ENCODE measurements at places on chromosomes 11 and 22.

- peak; percentile 39 for DNase-seq
Measured at GRCh38 chr11:116224154-116224888, 548.5 kb downstream of the BUD13 start.

DNA sequence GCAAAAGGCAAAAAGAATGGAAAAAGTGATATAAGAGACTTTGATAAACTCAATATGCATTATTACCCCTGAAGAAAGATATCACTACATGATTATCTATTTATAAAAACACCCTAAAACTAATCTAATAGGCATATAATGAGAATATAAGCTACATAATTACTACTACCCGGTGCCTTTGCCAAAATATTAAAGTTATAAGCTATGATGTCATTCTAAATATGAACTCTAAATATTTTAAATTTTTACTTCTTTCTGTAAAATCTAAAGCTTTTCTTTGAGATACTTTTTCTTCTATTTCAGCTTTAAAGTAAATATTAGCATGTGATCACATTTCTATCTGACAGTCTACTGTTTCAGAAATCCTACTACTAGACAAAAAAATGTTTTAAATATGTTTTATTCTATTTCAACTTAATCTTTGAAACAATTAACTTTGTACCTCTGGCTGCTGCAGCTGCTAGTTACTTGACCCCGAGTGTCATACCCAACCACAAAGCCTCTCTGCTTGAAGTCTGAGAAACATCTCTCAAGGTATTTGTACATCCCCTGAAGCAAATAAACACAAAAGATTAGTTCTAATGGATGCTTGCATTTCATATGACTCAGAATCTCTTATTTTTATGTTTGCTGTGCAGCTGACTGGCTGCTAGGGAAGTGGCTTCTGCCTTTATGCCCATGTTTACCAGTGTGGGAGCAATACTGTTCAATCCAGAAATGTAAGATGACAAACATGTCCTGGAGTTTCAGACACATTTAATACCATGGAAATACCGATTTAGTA lies 26.8 kb downstream of the PGM2L1 start:
- DNase-seq: no peak

DNA sequence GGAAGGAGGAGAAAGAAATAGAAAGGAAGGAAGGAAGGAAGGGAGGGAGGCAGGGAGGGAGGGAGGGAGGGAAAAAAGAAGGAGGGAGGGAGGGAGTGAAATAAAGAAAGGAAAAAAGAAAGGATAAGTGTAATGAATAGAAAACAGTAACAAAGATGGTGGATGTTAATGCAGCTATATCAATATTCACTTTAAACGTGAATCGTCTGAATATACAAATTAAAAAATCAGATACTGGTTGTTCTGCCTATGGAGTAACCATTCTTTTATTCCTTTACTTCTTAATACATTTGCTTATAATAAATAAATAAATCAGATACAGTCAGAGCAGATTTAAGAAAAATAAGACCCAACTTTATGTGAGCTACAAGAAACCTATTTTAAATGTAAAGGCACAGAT lies 1520.4 kb downstream of the TBC1D22A start:
- DNase-seq: no peak

- no peak for DNase-seq
Measured at GRCh38 chr22:27183474-27183873, 526.1 kb downstream of the MIAT start.

- DNase-seq: no peak
Measured at GRCh38 chr22:23691748-23692423, 1.1 kb downstream of the RGL4 start.

DNA sequence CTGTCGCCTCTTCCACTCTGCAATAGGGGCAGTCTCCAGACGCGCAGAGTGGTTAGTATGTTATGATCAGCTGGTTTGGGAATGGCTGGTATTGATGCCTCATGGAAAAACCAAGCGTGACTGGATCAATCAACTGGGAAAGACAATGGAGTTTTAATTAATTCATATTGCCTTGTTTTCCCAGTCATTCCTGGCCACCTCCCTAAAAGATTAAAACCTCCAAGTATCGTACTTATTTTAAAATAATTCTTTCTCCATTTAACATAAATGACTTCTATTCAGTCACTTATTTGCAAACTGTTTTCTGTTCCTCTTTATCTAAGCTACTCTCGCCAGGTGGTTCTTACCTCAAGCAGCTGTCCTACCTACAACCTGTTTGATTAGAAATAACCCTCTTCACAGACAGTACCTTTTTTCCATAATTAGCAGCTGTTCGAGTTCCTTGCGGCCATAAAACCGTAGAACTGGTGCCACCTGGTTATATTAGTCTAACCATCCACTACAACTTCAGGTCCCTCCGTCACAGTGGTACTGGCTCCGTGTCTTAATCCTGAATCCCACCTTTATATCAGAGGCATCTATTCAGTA lies 898 bp downstream of the ZNF215 start:
- no peak for DNase-seq

All from CD4-positive, alpha-beta T cell treated with Interleukin-15 for 4 hours (primary cell).